ENCODE measurements at places on chromosomes 1 and 21.

- ATAC-seq = no peak
These were observed 19.4 kb downstream of the LRRC41 start for GRCh38 chr1:46284058-46284457.

DNA sequence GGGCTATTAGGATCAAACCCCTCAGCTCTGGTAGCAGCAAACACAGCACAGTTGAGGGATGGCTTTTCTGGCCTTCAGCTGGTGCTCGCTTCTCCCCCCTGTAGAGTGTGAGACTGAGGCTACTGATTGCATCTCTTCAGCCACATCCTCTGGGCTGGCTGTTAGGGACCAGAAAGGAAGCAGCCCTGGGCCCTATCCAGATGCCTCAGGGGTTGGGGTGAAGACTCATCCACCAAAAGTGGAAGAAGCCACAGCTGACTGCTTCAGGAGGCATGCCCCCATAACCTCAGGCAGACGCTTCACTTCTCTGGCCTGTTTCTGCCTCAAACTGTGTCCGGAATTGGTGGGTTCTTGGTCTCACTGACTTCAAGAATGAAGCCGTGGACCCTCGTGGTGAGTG lies 6.2 kb upstream of the TMEM200B start:
- no peak for ATAC-seq

DNA sequence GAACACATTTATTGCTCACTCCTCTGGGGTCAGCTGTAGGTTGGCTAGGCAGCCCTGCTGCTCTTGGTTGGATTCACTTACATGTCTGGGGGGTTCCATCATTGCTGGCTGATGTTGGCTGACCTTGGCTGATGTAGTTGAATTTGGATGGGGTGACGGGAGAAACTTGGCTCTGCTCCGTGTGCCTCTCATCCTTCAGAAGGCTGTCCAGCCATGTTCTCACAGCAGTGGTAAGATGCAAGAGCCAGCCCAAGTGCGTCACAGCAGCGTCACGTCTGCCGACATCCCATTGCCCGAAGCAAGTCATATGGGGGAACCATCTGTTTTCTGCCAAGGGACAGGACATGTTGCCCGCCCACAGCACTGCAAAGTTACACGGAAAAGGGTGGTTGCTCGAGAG lies 613.5 kb downstream of the MATN1 start:
- ATAC-seq = no peak

- ATAC-seq = no peak
These were observed 10.2 kb downstream of the ERG start for GRCh38 chr21:38487901-38488639.

DNA sequence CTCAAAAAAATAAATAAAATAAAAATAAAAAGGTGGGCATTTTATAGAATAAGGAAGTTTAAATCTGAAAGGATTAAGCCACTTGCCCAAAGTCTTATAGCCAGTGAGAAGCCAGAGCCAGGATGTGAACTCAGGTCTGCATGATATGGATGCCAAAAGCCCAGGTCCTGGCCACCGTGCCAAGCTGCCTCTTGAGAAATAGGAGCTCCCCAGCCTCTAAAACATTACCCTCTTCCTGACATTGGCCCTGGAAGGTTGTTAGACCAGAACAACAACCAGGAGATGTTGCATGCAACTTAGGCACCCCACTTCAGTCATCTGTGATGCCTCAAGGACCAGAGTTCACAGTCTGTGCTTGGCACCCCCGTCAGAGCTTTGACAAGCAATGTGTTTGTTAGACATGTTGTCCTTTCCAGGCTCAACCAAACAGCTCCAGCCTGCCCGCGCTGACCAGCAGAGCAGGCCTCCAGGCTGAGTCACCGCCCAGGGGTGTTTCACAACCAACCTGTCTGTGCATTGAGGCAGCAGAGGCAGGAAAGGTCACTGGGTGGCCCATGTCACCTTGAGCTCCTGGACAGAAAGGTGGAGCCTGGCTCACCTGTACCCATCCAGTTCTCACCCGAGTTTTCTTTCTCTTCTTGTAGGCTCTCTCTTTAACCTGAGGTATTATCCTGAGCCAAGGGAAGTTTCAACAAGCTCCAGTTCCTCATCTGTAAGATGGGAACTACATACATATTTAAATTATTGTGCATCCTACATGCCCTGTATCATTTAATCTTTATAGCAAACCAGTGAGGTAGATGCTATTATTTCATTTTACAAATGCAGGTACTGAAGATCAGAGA lies 14.9 kb upstream of the MED18 start:
- peak; percentile 72 for ATAC-seq

Measured in SK-N-SH treated with all-trans-retinoic acid at 6 μM for 48 hours (cell line).